ENCODE measurements at places on chromosomes 3 and 15.

DNA sequence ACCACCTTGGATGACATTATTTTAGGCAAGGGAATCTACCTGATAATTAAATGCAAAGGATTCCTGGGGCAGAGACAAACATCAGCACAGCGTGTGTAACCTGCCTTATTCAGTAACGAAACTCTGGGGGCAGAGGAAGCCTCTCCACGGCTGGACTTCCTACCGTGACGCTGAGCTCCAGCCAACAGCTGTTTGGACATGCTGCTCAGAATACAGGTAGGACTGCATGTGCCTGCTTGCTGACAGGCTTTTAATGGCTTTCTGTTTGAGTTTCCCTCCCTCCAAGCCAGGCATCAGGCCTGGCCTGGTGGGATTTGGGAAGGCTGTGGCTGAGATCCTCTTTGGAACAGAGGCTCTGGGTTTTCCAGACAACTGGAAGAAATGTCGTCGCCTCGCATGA, 150.6 kb downstream of the ADAMTS17 start:
- no peak for DNase-seq

DNA sequence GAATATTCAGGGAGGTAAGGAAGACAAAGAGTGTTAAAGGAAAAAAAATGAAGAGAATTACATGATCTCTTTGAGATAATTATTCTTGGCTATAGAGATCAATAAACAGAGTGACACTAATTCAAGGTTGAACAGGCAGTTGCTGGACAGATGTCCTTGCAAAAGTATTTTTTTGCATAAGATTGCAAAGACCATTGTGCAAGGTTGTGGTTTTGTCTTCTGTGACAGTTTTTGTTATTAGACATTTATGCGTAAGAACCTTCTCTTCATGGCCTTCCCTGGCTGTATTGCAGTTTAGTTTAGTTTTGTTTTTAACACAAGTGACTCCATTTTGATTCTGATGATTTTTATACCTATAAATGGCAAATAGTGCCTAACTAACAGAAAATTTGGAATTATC, 682.8 kb upstream of the ARPP21 start:
- no peak for DNase-seq

GRCh38 chr3:150682824-150683223, 20.9 kb downstream of the ERICH6 start:
- no peak for DNase-seq

DNA sequence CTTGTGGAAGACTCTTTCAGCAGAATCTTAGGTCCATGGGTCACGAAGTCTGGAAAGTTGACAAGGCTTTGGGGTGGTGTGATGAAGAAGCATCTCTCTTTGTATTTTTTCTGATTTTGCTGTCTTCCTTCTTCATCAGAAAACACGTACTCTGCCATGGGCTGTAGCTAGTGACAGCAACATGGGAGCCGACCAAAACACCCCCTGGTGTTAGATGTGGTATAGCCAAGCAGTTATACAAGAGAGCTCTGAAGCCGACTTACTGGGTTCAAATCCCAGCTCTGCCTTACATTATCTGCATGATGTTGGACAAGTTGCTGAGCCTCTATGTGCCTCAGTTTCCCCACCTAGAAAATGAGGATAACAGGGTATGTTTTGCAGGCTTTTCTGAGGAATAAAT, 32.9 kb upstream of the LYZL4 start:
- DNase-seq, result no peak

- no peak for DNase-seq
Measured at GRCh38 chr15:71301958-71302621, 186.8 kb downstream of the THSD4 start.

DNA sequence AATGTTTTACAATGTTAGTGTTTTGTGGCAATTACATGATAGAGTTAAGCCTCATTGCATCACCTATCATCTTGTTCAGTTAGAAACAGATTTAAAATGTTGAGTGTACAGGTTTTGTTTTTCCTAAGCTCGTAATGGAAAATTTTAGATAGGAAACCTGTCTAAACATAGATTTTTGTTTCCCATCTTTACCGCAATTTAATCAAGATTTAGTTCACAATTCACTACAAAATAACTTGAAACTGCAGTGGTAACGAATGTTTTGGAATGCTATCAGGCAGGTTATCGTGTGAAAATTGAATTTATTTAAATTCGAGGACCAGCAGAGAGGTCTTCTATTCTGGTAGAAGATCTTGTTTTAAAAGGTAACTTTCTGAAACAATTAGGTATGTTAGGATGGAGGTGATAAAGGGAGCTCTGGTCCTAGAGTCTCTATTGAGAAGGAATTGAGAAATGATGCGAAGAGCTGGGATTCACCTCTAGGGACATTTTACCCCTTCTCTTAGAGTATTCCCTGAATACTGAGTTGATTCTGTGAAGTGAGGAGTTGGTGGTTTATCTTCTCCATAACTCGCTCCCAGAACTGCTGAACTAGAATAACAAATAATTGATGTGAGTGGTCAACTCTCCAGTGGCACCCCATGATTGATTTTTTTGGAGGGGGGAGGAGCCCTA, 1.4 kb downstream of the DOCK3 start:
- no peak for DNase-seq

DNA sequence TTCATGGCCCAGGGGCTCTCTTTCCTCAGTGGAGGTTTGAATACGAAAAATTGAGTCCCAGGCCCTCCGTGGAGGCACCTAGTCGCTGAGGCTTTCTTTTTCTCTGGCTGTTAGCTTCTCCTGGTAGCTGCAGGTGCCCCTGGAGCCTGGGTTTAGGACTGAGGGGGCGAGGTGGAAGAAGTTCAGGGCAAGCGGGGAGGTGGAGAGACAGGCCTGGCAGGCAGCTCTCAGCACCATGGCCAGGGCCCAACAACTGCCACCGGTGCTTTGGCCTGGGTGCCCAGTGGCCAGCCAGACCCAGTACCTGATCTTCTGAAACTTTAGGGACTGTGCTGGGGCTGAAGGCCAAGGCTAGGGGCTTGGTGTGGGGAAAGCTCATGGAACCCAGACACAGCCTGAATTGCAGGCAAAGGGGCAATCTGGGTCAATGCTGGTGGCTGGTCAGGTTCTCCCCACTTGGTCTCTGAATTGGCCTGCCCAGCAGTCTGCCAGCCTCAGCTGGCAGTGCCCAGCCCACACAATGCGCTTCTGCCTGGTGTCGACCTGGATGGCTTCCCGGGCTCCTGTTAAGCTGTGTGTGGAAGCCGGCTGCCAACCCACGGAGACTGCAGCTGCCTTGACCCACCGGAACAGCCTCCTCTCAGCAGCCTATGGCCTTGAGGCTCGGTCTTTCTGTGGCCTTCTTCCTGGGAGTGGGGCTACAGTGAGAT, 30.3 kb upstream of the POLG start:
- no peak for DNase-seq

GRCh38 chr15:95826412-95827195, 503.9 kb upstream of the NR2F2 start:
- no peak for DNase-seq

DNA sequence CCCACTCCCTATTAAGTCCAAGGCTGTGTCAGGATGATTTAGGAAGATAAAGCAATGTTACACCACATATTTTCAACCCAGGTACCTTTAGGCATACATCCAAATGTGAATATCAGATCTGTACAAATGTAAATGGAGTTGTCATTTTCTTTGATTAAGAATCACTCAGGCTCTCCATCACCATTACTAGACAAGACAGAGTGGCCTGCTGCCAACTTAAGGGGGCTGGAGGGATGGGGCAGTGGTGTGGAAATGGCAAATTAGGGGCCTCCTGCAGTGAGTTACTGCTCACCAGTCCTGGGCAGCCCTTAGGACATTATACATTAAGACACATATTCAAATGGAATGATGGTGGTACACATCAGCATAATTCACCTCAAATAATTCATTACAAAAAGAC, 211.0 kb downstream of the TNIK start:
- no peak for DNase-seq

GRCh38 chr3:186497608-186498007, 46.6 kb downstream of the CRYGS start:
- DNase-seq, result no peak

- DNase-seq, result no peak
Measured at GRCh38 chr3:132342610-132343009, 25.4 kb downstream of the ACP3 start.

DNA sequence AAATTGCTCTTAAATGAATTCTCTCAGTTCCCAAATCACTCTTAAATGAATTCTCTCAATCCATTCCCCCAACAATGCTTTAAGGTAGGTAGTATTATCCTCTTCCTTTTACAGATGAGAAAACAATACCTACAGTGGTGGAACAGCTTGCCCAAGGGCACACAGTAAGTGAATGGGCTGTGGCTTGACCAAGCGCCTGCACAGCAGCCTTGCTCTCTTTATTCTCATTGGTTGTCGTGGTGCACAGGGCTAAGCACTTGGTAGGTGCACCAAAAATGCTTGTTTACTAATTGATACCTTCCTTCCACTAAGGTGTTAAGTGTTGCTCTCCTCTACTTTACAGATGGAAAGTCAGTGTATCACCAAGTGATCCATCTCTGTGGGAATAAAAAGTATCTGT, 43.3 kb downstream of the FAM43A start:
- no peak for DNase-seq

DNA sequence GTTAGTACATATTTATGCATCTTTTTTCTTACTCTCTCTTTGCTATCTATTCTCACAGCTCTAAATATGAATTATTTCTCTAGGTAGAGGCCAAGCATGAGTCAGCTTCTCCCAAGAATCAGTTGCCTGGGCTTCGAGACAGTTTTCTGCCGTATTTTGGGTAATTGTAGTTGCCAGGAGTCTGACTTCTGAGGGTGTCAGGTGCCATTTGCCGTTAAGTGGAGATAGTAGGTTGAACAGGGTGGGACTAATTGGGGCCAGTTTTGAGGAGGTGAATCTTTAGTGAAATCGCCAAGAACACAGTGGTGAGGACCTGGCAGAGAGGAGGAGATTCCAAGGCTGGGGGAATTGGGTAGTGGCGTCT, 7.8 kb upstream of the NRROS start:
- DNase-seq, result no peak

DNA sequence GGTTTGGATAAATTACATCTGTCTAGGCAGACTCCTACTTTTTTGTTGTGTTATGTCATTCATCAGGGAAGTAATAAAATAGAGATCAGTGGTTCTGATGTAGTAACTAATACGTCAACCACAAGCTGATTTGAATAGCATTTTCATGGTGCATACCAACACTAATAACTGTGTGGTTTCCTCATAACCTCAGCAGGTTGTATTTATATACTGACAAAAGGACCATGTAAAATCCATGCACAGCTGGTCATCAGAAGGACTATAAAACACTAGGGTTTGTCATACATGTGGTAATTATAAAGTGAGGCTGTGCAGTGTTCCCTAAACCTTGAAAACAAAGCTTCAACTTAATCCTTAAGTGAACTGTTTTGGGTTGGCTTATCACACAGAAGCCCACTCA, 216.8 kb upstream of the RBMS3 start:
- DNase-seq, result no peak

GRCh38 chr3:167882057-167882667, 146.6 kb downstream of the SERPINI1 start:
- DNase-seq, result no peak

DNA sequence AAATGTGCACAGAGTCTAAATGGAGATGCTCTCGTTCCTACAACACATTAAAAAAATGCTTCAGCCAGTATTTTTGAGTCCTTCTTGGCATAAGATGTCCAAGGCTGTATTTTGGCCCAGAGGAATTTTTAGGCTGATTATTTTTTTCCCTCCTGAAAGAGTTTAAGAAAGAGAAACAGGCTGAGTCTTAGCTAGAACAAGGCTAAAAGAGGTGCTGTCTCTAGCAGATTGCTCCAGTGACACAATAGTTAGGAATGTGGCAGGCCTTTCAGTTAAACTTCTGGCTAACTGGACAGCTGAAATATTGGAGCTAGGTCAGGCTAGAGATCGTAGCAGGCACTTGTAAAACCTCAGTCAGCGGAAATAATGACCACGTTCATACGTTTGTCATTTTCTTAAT, 271.4 kb upstream of the RARB start:
- DNase-seq, result no peak

- DNase-seq, result no peak
Measured at GRCh38 chr3:186644683-186645082, 4.5 kb downstream of the FETUB start.

GRCh38 chr15:55257938-55258337, 31.7 kb downstream of the RAB27A start:
- no peak for DNase-seq

DNA sequence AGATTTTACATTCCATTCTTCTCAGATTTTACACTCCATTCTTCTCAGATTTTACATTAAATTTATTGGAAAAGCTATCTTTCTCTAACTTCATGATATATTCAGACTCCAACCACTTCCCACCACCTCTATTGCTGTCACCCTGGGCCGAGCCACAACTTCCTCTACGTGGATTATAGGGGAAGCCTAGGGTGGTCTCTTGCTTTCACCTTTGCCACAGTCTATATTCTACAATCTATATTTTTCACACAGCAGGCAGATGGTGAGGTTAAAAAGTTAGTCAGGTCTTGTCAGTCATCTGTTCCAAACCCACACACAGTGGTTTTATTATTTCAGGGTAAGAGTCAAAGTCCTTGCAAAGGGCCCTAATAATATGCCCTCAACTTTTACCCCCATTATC, 370.8 kb upstream of the SUCLG2 start:
- DNase-seq, result no peak

DNA sequence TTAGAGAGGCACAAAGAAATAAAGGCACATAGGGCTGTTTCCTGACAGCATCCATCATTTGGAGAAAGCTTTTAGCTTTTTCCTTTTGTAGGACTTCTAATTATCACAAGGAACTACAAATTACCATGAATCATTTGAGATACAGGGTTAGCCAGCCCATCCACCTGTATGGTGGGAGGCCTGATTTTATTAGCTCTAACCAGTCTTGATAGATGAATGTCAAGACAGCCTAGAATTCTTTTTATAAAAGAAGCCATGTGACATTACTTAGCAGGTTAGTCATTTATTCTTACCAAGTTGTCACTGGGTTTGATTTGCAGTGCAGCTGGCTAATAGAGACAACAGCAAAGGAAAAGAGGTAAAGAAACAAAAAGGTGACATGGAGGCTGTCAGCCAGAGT, 618.1 kb downstream of the ZNF385D start:
- DNase-seq, result no peak

- DNase-seq, result no peak
Measured at GRCh38 chr3:137947117-137947516, 62.8 kb upstream of the CLDN18 start.

DNA sequence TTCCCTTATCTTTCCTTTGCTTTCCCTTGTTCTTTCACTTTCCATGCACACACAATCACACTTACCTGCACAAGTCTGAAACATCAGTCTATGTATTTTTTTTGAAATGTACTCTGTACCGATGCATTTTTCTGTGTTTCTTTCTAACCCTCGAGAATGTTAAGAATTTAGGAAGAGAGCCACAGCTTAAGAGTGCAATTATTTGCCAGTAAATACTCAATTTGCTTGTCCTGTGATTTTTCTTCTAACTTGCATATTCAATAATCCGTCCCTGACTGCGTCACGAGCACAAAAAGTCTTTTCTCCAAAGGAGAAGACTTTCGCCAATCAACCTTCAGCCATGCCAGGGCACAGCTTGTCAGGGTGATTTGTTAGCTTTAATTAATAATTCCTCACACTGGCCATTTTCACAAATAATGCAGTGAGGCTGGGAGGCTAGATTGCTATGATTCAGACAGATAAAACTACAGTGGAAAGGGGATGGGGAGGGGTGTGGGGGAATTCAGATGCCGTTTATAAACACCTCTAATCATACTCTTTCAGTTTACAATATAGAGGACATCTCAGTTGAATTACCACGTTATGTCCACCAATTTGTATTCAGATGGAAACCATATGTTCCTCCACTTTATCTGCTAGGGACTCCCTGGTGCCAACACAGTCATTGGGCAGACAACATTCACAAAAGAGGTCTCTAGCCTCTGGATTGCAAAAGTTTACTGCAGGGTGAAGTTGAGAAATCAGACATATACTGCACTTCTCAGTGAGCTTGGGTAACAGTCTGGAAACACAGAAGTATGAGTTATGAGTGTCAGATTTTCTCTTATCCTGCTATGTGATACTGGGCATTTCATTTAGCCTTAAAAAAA, 388.0 kb downstream of the ZBTB20 start:
- no peak for DNase-seq
